ENCODE measurements at places on chromosomes 12 and 14. TPM values are rescaled to one million over a fixed set of nuclear protein-coding genes. Genes with fewer than 3 reads are reported as not detected.

Gene TMEM121
- 14.7 TPM for total RNA-seq

Gene RASAL1
- 15.1 TPM for total RNA-seq

Gene FAM181A
- total RNA-seq: not detected

Gene RTL1
- total RNA-seq: 8.5 TPM

Gene NOVA1
- 14.6 TPM for total RNA-seq

Gene JAG2
- 17.4 TPM for total RNA-seq

Measured in metanephros (tissue), 2 donors.